ENCODE measurements at places on chromosomes 1 and 21. TPM values are rescaled to one million over a fixed set of nuclear protein-coding genes. Genes with fewer than 3 reads are reported as not detected.
A peak's percentile ranks its signal among the peaks of the same experiment; 100 is the strongest.

MCOLN3 gene
- polyA plus RNA-seq = 3.5 TPM

NBPF15 gene
- 5.2 TPM for polyA plus RNA-seq

TFF2 gene
- polyA plus RNA-seq = not detected

AKIRIN1 gene
- polyA plus RNA-seq = 156 TPM

MROH9 gene
- not detected for polyA plus RNA-seq

GRCh38 chr1:18481921-18482701, 1.4 kb downstream of the KLHDC7A start:
- DNase-seq = no peak
- H3K36me3 ChIP-seq = no peaks in the 10 kb centered on the region
- no peak overlapping the region for H3K27ac ChIP-seq
- H3K27me3 ChIP-seq = no peaks in the 10 kb centered on the region
- H3K4me1 ChIP-seq = peaks cover 19% of the 10 kb centered on the region

DNA sequence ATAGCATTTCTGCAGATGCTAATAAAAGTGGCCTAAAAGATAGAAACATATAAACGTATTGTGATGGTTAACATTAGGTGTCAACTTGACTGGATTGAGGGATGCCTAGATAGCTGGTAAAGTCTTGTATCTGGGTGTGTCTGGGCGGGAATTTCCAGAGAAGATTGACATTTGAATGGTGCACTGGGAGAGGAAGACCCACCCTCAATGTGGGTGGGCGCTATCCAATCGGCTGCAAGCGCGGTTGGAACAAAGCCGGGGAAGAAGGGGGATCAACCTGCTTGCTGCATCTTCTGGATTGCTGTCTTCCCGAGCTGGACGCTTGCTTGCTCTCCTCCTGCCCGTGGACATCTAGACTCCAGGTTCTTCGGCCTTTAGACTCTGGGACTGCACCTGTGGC, 114.0 kb upstream of the ZNF644 start:
- H3K4me1 ChIP-seq = peaks cover 15% of the 10 kb centered on the region
- H3K27ac ChIP-seq = no peak overlapping the region
- H3K36me3 ChIP-seq = no peaks in the 10 kb centered on the region
- peak overlapping the region; percentile 31 for H3K4me3 ChIP-seq
- no peaks in the 10 kb centered on the region for H3K27me3 ChIP-seq
- DNase-seq = peak; percentile 49

DNA sequence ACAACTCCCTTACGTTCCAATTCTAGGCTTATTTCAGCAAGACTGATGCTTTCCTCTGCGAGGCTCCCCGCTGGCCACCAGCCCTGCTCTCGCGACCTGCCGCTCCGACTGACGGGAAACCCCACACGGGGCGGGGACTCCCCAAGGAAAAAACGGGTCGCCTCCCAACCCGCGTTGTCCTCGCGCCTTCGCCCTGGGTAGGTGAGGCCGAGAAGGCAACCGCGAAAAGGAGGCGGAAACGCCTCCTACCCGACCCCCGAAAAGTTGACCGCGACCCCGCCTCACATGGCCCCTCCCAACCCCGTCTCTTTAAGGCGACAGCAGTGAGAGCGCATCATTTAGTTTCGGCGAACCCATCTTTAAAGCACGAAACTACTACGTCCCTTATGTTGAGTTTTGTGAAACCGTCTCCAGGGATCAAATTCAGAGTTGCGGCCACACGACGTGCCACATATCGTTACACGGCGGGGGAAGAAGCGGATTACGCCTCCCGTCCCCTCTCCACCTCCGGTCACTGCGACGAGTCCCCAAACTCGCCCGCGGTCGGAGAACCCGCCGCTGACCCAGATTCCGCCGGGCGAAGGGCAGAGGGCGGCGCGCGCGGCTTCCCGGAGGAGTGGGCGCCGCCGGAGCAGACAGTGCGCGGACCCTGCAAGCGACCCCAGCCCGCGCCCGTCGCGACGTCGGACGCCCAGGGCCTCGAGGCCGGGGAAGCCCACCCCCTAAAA, 1.2 kb downstream of the ANP32E start:
- DNase-seq = peak; percentile 92
- peaks cover 9% of the 10 kb centered on the region for H3K36me3 ChIP-seq
- H3K27ac ChIP-seq = peak overlapping the region; percentile 76
- peak overlapping the region; percentile 71 for H3K4me3 ChIP-seq
- H3K4me1 ChIP-seq = peaks cover 15% of the 10 kb centered on the region

DNA sequence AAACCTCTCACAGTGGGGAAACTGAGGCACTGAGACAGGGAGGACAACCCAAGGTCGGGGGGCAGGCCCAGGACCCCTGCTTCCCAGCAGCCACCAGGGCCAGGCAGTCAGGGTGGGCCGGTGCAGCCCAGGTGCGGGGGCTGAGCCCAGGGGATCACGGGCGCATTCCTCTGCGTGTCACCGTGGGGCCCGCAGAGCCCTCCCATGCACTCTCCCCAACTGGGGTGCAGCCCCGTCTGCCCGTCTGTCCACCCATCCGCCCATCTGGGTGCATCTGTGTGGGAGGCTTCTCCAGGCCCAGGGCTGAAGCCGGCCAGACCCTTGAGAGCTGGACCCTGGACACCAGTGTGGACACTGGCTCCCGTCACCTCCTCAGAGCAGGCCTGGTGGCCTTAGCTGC, 2.9 kb upstream of the PLCH2 start:
- no peaks in the 10 kb centered on the region for H3K4me1 ChIP-seq
- no peak for DNase-seq
- no peaks in the 10 kb centered on the region for H3K36me3 ChIP-seq
- no peaks in the 10 kb centered on the region for H3K27me3 ChIP-seq
- no peak overlapping the region for H3K4me3 ChIP-seq

- no peaks in the 10 kb centered on the region for H3K36me3 ChIP-seq
- H3K27me3 ChIP-seq = no peaks in the 10 kb centered on the region
- peak; percentile 64 for DNase-seq
- H3K4me1 ChIP-seq = no peaks in the 10 kb centered on the region
- no peak overlapping the region for H3K27ac ChIP-seq
- no peak overlapping the region for H3K4me3 ChIP-seq
These were observed 75.5 kb downstream of the ADAMTS1 start for GRCh38 chr21:26769613-26770188.

- peaks cover 11% of the 10 kb centered on the region for H3K27me3 ChIP-seq
- peaks cover 11% of the 10 kb centered on the region for H3K4me1 ChIP-seq
- no peak overlapping the region for H3K27ac ChIP-seq
- no peaks in the 10 kb centered on the region for H3K36me3 ChIP-seq
These were observed 6.2 kb downstream of the SCMH1 start for GRCh38 chr1:41235893-41236292.

DNA sequence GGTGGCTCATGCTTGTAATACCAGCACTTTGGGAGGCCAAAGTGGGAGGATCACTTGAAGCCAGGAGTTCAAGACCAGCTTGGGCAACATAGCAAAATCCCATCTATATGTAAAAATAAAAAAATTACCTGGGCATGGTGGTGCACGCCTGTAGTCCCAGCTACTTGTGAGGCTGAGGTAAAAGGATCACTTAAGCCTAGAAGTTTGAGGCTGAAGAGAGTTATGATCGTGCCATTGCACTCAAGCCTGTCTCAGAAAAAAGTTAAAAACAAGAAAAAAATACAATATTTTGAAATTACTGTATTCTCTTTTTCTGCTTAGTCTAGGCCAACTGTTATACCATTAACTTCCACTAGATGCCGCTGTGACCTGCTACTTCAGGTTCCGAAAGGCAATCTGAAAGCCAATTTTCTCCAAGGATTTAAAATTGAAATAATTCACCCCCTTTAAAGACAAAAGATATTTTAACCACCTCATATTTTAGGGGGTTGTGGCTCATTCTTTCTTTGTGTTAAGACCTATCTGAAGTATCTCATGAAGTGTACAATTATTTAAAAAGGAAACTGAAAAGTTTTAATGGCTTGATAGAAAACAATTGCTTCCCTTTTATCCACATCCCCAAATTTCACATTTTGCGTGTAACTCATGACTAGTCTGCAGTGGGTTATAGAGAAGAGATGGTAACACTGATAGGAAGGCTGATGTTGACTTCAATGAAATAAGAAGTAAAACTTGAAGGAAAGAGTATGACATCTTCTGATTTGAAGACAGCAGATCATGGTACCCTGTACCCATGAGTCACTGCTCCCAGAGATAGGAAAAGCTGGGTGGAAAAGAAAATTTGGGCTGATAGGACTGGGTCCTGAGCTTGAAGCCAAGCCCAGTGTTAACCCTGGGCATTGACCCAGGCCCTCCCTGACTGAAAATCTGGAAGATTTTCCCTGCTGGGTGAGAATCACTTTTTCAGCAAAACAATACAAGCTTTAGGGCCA, 24.4 kb upstream of the CLDN14 start:
- H3K4me3 ChIP-seq = no peak overlapping the region
- peak; percentile 65 for DNase-seq
- H3K36me3 ChIP-seq = no peaks in the 10 kb centered on the region
- H3K27ac ChIP-seq = no peak overlapping the region
- no peaks in the 10 kb centered on the region for H3K27me3 ChIP-seq

DNA sequence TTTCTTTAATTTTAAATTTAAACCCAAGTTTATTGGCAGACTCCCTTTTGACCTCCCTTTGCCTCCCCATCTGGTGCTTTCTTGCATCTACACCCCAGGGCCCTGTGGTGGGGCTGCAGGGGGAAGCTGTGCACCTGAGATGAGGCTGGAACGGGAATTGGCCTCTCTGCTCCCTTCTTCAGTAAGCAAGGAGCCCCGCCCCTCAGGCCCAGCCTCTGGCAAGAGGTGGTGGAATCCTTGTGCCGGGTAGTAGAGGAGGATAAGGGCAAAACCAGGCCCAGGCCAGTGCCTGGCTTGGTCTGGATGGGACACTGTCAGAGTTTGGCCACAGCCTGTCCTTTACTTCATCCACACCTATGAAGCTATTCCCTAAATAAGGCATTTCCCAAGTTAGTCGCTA, 25.1 kb downstream of the ATP8B2 start:
- peak overlapping the region; percentile 59 for H3K27ac ChIP-seq
- peak; percentile 55 for DNase-seq
- peaks cover 22% of the 10 kb centered on the region for H3K36me3 ChIP-seq
- H3K4me1 ChIP-seq = peaks cover 8% of the 10 kb centered on the region

GRCh38 chr1:209780268-209780667, 4.1 kb downstream of the C1orf74 start:
- H3K27ac ChIP-seq = no peak overlapping the region
- H3K4me1 ChIP-seq = peaks cover 4% of the 10 kb centered on the region
- H3K27me3 ChIP-seq = no peaks in the 10 kb centered on the region
- no peaks in the 10 kb centered on the region for H3K36me3 ChIP-seq
- no peak overlapping the region for H3K4me3 ChIP-seq

- H3K4me3 ChIP-seq = no peak overlapping the region
- peaks cover 12% of the 10 kb centered on the region for H3K4me1 ChIP-seq
These were observed 6.2 kb downstream of the SLC6A9 start for GRCh38 chr1:44024903-44025525.

GRCh38 chr1:102181341-102181740, 184.6 kb upstream of the OLFM3 start:
- no peak overlapping the region for H3K27ac ChIP-seq
- no peaks in the 10 kb centered on the region for H3K27me3 ChIP-seq
- no peaks in the 10 kb centered on the region for H3K36me3 ChIP-seq
- no peak for DNase-seq

DNA sequence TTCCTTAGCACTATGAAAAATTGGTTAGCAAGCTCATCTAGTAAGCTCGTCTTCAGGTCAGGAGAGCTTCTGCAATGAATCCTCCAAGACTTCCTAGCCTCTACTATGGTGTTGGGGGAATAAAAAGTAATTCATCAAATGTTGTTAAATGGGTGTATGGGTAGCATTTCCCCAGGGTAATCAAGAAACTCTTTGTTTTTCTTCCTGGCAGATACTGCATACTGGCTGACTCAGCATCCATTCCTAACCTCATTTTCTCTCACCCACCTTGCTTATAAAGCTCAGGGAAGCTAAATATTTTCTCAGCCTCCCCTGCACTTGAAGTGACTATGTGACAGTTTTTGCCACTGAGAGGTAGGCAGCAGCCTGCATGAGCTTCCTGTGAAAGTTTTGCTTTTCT, 83.4 kb downstream of the MAB21L3 start:
- H3K27ac ChIP-seq = no peak overlapping the region
- H3K36me3 ChIP-seq = no peaks in the 10 kb centered on the region
- H3K4me1 ChIP-seq = no peaks in the 10 kb centered on the region
- no peaks in the 10 kb centered on the region for H3K27me3 ChIP-seq
- DNase-seq = no peak
- no peak overlapping the region for H3K4me3 ChIP-seq

GRCh38 chr1:29120947-29121485, 2.7 kb downstream of the TMEM200B start:
- no peaks in the 10 kb centered on the region for H3K36me3 ChIP-seq
- no peak overlapping the region for H3K27ac ChIP-seq
- peaks cover 8% of the 10 kb centered on the region for H3K4me1 ChIP-seq
- peak overlapping the region; percentile 81 for H3K4me3 ChIP-seq

DNA sequence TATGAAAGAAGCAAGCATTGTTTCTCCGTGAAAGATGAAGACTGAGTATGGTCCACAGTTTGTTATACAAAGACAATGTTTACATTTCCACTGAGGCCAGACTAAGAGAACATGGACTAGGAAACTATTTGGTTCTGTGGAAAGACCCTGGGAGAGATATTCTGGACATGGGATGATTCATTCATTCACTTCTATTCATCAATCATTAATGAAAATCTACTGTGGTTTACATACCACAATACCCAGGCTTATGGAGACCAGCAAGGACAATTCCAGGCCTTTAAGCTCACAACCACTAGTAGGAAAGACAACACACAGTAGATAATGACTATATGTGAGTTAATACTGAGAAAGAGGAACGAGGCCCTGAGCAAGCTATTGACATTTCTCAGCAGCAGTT, 125.4 kb downstream of the TBX15 start:
- H3K27ac ChIP-seq = no peak overlapping the region
- no peak for DNase-seq
- no peaks in the 10 kb centered on the region for H3K4me1 ChIP-seq
- H3K36me3 ChIP-seq = no peaks in the 10 kb centered on the region
- no peaks in the 10 kb centered on the region for H3K27me3 ChIP-seq
- H3K4me3 ChIP-seq = no peak overlapping the region

DNA sequence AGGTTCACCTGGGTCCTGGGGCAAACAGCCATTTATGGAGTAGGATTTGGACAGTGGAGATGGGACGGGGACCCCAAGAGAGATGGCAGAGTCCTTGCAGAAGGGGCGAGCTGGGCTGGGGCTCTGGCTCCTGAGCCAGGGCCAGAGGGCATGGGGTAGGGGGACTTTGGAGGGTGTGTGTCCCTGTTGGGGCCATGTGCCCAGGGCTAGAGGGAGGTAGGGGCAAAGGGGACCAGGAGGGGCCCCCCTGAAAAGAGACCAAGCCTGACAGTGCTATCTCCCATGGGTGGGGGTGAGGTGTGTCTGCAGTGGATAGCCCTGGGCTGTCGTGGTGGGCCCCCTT, 92.3 kb downstream of the TRIM11 start:
- H3K27me3 ChIP-seq = no peaks in the 10 kb centered on the region
- no peak for DNase-seq
- no peak overlapping the region for H3K27ac ChIP-seq
- no peaks in the 10 kb centered on the region for H3K36me3 ChIP-seq

All from GM23338 (cell line).